Substantia nigra (tissue), 51 donors: ENCODE measurements at places on chromosomes 4 and X.

DNA sequence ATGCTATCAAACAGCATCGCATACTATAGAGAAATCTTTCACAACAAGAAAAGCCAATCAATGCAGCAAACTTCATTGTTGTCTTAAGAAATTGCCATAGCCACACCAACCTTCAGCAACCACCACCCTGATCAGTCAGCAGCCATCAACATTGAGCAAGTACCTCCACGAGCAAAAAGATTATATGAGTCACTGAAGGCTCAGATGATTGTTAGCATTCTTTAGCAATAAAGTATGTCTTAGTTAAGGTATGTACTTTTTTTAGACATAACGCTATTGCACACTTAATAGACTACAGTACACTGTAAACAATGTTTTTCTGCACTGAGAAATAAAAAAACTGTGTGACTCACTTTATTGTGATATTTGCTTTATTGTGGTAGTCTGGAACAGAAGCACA, 37.8 kb upstream of the FUNDC1 start:
- DNase-seq: no peak

GRCh38 chr4:90572996-90573395, 445.8 kb downstream of the CCSER1 start:
- DNase-seq: no peak

GRCh38 chr4:181127171-181127570, 1116.0 kb upstream of the TENM3 start:
- DNase-seq: no peak

DNA sequence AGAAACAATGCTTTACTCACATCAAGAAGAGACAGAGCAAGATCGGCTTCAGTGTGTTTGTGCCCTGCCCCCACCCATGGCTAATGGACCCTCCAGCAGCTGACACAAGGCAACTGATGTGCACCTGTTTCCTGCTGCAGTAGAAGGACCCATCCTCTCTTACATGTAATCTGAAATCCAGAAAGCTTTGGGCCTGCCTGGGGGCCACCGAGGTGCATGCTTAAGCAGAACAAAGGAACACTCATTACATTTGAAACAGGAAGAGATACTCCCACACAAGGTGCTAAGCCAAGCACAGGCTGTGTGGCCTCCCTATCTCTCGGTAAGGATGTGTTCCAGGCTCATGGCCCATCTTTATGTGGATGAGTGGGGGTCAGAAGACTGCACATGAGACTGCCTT, 338.0 kb downstream of the SPOCK3 start:
- DNase-seq: no peak

DNA sequence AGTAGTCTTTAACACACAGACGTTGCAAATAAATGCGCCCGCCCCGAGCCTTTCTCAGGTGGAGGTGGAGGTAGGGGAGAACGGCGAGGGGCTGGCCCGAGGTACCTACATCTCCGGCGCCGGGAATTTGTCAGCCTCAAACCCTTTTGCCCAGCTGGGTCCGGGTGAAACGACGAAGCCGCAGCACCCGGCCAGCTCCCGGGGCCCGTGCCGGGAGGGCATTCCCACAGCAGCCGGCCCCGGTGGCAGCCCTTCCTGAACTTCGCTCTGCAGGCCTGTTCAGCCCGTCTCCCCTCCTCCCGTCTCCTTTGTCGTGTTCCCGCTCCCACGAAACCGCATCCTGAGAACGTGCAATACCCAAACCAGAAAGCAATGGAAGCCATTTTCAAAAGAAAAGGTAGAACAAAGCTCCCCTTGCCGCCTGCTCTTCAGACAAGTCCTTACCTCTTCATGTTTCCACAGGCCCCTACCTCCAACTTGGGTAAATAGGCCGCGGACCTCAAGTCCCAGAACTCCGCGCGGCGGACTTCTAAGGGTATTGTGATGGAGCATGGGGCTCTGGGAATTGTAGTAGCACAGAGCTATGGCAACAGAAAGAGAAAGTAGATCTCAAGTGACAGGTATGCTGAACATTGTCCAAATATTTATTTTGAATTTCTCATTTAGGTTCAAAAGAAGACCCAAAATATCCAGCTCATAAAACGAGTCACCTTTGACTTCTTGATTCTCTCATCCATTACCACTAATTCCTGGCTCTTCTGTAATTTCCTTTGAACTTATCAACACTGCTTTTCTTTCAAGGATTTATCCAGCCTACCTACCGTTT, at the start of gene RBM41:
RBM41 (minus strand) TSS at position 501 of the 826 bp plus-strand sequence; CDS start at position 452, 49 bp downstream.
- DNase-seq: peak; percentile 75

GRCh38 chr4:183831026-183831446, 74.1 kb upstream of the STOX2 start:
- DNase-seq: no peak

- no peak for DNase-seq
These were observed 179.3 kb upstream of the STS start for GRCh38 chrX:6968231-6968630.

- no peak for DNase-seq
These were observed 298.7 kb downstream of the C4orf33 start for GRCh38 chr4:129394635-129395034.

GRCh38 chr4:100362366-100362765, 155.5 kb downstream of the EMCN start:
- DNase-seq: no peak

GRCh38 chrX:42119076-42119475, 195.7 kb upstream of the CASK start:
- DNase-seq: no peak

- no peak for DNase-seq
These were observed 20.1 kb downstream of the CCNQ start for GRCh38 chrX:153578889-153579288.

DNA sequence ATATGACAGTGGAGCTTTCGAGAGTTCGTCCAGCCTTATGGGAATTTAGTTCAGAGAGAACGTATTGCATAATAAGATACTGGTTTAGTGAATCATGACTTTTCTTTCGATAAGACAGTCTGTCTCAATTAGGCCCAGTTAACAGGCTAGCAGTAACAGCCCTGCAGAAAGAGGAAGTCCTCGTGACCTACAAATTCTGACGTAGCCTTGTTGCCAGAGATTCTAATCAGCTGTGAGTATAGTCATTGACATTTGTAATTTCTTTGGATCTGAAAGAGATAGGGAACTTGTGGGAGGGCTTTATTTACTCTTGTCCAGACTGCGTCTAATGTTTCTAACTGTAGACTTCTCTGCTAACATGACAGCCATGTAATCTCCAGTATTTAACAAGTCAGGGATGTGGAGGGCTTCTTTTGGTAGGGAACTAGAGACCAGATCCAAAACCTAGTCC, 15.8 kb downstream of the ART3 start:
- DNase-seq: no peak

DNA sequence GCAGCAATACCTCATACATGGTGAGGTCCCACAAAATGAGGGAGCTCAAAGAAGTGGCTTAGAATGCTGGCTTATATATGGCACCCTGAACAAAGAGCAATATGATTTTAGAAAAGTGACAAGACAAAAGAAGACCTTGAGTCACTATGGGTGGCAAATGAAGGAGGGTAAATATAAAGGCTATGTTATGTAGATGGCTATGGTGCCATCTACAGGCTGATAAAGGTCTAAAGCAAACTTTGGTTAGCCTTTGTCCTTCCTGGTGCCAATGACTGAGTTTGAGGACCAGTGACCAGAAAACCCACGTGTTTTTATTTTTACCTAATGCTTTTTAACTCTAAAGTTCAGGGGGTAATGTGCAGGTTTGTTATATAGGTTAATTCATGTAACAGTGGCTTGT, 151.8 kb downstream of the CCNG2 start:
- no peak for DNase-seq

- DNase-seq: no peak
These were observed 32.9 kb downstream of the TMEM150C start for GRCh38 chr4:82528868-82529267.

DNA sequence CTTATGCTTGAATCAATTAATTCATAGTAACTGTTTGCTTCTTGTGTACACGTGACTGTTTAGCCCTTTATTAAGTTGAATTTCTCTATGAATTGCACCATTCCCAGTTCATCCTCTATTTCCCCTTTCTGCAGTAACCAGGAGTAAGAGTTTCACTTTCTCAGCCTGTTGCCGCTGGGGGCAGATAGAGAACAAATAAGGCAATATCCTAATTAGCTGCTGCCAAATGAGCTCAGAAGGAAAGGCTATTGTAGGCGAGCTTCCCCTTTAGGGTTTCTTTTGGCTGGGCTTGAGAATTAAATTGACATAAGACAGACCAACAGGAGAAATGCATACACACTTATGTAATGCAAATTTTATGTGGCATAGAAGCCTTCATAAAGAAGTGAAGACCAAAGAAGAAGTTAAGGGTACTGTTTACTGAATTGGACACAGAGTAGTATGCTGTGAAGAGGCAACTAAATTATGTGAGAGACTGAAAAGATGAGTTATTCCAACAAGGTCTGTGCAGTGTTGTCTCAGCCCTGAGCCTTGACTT, 1594.7 kb downstream of the TECRL start:
- DNase-seq: no peak

DNA sequence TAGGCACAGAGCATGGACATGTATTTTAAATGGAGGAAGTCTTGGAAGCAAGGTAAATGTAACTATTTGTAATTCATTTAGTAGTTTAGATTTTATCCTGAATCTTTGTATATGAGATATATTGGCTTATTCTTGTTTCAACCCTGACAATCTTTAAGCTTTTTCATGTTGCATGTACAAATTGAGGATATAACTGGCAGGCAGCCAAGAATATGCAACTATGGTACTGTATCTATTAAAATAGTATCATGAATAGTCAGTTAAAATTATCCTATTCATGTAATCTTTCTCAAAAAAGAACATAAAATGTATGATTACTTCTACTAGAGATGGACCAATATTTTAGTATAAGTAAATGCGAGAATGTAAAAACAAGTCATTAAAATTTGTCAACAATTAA, 1141.5 kb downstream of the PCDH18 start:
- DNase-seq: no peak

- no peak for DNase-seq
These were observed 144.3 kb upstream of the PAQR3 start for GRCh38 chr4:79083406-79084010.

DNA sequence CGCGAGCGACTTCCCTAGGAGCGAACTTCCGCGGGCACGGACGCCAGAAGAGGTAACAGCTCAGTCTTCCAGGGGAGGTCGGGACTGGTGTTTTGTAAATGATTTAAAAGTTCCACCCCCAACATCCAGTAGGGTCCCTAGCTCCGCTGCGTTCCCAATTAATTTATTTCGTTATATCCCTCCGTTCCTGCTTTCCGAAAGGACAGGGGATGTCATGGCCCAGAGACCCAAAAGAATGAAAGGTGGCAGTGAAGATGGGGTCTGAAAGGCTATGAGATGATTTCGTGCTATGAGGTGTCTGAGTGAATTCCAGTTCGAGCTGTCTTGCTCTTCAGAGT, 373 bp upstream of the SMIM43 start:
- DNase-seq: no peak

- peak; percentile 94 for DNase-seq
These were observed at the start of gene INTU for GRCh38 chr4:127632420-127633403. Gene INTU, plus strand, starts transcription at chr4:127632957. Its CDS starts 78 bp downstream, at chr4:127633035.

DNA sequence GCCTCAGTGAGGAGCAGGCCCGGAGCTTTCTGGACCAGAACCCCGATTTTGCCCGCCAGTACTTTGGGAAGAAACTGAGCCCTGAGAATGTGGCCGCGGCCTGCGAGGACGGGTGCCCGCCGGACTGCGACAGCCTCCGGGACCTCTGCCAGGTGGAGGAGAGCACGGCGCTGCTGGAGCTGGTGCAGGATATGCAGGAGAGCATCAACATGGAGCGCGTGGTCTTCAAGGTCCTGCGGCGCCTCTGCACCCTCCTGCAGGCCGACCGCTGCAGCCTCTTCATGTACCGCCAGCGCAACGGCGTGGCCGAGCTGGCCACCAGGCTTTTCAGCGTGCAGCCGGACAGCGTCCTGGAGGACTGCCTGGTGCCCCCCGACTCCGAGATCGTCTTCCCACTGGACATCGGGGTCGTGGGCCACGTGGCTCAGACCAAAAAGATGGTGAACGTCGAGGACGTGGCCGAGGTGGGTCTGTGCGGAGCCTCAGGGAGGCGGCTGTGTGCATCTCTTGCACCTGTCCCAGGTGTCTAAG, 323 bp downstream of the PDE6B start:
- DNase-seq: no peak

GRCh38 chrX:120468825-120469525, at the start of gene LAMP2:
Gene LAMP2, minus strand, starts transcription at chrX:120469296. Its CDS starts 127 bp downstream, at chrX:120469169.
- DNase-seq: peak; percentile 86

- no peak for DNase-seq
These were observed 8.5 kb downstream of the MXD4 start for GRCh38 chr4:2253160-2254084.

- no peak for DNase-seq
These were observed 24.2 kb upstream of the CSF2RA start for GRCh38 chrX:1244164-1245076.

DNA sequence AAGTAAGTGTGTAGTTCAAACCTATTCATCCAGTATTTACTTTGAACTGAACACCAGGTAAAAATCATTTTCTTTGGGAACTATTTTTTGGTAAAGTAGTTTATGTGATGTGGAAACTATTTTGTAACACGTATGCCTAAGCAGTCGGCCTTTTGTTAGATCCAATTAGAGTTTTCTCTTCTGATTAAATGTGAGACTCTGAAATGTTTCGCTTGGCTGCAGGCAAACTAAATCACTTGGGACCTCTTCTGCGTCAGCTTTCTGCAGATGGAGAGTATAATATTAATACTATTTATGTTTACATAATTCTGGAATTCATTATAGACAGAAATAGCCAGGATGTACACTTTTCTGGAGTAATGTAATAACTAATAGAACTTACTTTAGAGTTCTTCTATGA, 46.9 kb downstream of the BMPR1B start:
- no peak for DNase-seq

DNA sequence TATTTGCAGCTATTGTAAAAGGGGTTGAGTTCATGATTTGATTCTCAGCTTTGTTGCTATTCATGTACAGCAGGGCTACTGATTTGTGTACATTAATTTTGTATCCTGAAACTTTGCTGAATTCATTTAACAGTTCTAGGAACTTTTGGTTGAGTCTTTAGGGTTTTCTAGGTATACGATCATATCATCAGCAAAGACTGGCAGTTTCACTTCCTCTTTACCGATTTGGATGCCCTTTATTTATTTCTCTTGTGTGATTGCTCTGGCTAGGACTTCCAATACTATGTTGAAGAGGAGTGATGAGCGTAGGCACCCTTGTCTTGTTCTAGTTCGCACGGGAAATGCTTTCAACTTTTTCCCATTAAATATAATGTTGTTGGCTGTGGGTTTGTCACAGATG, 48.1 kb downstream of the NPY1R start:
- DNase-seq: no peak

- DNase-seq: no peak
These were observed 40.2 kb upstream of the TET2 start for GRCh38 chr4:105106426-105106825.

DNA sequence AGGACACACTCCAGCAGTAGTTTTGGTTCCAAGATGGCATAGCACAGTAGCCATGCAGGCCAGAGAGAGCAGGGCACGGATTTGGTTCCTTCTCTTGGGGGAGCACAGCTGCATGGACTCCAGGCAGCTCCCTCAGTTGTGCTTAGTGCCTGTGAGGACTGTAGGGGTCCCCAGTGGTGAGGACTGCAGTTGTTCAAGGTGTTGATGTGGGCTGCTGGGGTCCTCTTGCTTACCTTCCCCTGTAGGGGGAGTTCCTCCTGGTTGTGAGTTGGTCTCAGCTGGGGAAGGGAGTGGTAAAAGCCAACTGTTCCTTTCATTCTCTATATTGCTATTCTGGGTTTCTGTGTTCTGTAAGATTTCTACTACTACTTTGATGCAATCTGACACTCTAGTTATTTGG, 606.5 kb downstream of the MAGEB5 start:
- DNase-seq: no peak
